Omental fat pad (tissue), 4 donors: ENCODE measurements at places on chromosomes 6 and 20. TPM values are rescaled to one million over a fixed set of nuclear protein-coding genes. Genes with fewer than 3 reads are reported as not detected.

Gene RIPOR3
- total RNA-seq, result 16.8 TPM

Gene ZBTB12
- 1.5 TPM for total RNA-seq

Gene GPX5
- total RNA-seq, result not detected

Gene SNAI1
- total RNA-seq, result 9.7 TPM

Gene TNFRSF6B
- 10.5 TPM for total RNA-seq

Gene SALL4
- total RNA-seq, result 0.19 TPM

GRCh38 chr6:2970753-2971419, 481 bp downstream of the SERPINB6 start:
- DNase-seq, result no peak

- DNase-seq, result no peak
These were observed 16.5 kb upstream of the HLA-A start for GRCh38 chr6:29925727-29926412.

DNA sequence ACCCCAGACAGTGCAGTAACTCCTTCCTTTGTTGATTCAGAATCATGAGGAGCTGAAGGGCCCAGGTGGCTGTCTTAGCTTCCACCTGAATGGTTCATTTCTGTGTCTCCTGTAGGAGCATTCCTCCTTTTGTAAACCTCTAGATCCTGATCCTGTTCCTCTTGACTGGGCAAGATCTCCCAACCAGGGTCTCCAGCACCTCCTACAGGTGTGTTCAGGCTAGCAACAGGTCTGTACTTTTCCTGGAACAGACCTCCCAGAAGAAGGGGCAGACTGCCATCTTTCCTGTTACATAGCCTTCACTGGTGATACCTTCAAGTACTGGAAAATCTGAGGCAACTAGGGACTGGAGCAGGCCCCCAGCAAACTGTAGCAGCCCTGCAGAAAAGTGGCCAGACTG, 35.2 kb downstream of the HLA-B start:
- no peak for DNase-seq

GRCh38 chr20:3224681-3225421, 14.1 kb downstream of the SLC4A11 start:
- no peak for DNase-seq

- no peak for DNase-seq
These were observed 39.1 kb downstream of the EPB41L2 start for GRCh38 chr6:131023834-131024504.

DNA sequence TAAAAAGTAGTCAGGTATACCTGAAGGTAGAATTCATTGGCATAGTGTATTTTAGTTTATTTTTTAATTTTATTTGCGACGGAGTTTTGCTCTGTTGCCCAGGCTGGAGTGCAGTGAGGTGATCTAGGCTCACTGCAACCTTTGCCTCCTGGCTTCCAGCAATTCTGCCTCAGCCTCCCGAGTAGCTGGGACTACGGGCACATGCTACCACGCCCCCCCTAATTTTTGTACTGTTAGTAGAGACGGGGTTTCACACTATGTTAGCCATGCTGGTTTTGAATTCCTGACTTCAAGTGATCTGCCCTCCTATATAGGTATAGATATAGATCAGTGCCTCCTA, 102.8 kb upstream of the PRSS16 start:
- DNase-seq, result no peak

DNA sequence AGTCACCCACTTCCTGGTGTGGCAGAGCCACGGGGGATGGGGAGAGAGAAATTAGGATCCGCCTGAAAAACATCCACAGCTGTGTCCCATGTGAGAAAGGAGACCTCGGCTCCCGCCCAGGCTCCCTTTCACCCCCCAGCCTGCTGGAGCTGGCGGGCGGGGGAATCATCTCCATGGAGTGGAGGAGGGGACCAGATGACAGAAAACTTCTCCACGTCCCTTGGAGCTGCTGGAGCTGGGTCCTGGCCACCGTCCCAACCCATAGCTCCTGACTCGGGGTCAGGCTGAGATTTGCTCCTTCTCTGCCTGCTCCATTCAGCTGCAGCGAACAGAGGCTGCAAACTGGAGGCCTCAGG, 113.8 kb downstream of the CEBPB start:
- no peak for DNase-seq

- no peak for DNase-seq
These were observed 25.4 kb downstream of the ANKEF1 start for GRCh38 chr20:10060226-10060625.

GRCh38 chr6:168985705-168986104, 267.9 kb downstream of the THBS2 start:
- DNase-seq, result no peak

DNA sequence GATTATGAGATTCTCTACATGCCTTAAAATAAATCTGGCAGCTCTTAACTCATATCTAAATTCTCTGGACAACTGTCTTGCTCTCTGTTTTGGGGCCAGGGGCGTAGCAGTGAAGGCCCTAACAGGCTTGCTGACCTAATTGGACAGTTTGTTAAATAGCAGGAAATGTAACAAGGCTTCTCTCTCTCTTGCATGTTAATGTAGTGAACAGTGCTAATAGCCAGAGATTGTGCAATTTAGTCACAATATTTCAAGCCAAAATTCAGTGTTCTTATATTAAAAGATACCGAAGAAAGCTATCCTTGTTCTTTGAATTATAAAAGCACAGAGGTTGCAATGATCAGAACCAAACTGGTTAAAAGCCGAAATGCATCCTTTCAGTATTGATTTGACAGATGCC, 3.0 kb downstream of the PPP1R3D start:
- no peak for DNase-seq

GRCh38 chr20:41704896-41705295, 86.7 kb upstream of the CHD6 start:
- DNase-seq, result no peak

GRCh38 chr6:44341095-44341890, 1.2 kb upstream of the SPATS1 start:
- no peak for DNase-seq

- no peak for DNase-seq
These were observed 189.3 kb downstream of the GRIK2 start for GRCh38 chr6:101582792-101583191.

- DNase-seq, result no peak
These were observed 1.5 kb downstream of the SYNDIG1 start for GRCh38 chr20:24470746-24471582.

GRCh38 chr20:61777773-61778494, 287.7 kb downstream of the TAF4 start:
- DNase-seq, result no peak

GRCh38 chr6:3757241-3757641, 5.7 kb upstream of the PXDC1 start:
- DNase-seq, result no peak

- no peak for DNase-seq
These were observed 45.5 kb downstream of the TTI1 start for GRCh38 chr20:37987602-37988290.
